ENCODE measurements at places on chromosomes 3 and 15.

DNA sequence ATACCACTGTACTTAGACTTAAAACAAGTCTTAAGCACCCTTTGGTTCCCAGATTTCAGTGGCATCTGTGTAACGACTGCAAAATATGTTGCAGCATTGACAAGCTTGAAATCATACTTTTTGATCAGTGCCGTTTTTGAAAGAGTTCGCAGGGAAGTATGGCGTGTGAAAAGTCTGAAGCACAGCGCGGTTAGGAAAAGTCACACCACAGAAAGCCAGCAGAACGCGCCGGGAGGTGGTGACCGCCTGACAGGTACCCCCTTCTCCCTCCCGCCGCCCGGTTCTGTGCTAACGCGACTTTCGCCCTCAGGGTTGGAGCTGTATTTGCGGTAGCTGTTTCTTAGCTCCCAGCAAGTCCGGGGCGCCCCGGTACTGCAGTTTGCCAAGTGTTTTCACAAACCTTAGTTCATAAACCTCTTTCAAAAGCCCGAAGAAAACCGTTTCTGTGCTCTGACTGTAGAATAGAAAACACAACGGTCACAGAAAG lies 481 bp upstream of the CRYBG3 start:
- H3K4me3 ChIP-seq, result peak overlapping the region; percentile 89
- H3K36me3 ChIP-seq, result no peaks in the 10 kb centered on the region
- peak overlapping the region; percentile 45 for H3K27ac ChIP-seq
- peaks cover 21% of the 10 kb centered on the region for H3K4me1 ChIP-seq

GRCh38 chr15:51046799-51047449 lies 47.8 kb downstream of the TNFAIP8L3 start:
- H3K27me3 ChIP-seq, result no peaks in the 10 kb centered on the region
- H3K4me3 ChIP-seq, result no peak overlapping the region
- H3K36me3 ChIP-seq, result no peaks in the 10 kb centered on the region
- H3K27ac ChIP-seq, result peak overlapping the region; percentile 46

DNA sequence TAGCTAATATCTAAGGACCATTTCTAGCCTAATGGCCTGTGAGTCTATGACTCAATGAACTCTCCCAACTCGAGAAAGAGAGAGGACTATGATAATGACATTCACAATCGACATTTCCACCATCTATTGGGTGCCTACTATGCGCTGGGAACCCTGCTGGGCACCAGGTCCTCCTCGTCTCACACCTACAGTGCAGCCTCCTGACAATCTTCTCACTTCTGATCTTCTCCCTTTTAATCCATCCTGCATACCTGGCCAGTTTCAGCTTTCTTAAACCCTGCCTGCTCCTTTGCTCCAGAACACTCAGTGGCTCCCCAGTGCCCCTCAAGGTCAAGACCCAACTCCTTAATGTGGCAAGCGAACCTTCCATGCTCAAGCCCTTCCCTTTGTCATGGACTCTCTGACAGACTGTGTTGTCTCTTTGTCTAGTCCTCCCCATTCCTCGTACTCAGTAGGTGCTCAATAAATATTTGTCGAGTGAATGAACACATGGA lies 3.5 kb upstream of the SLC6A1 start:
- H3K4me1 ChIP-seq, result no peaks in the 10 kb centered on the region
- H3K36me3 ChIP-seq, result no peaks in the 10 kb centered on the region
- no peak overlapping the region for H3K4me3 ChIP-seq
- no peak for DNase-seq
- no peak overlapping the region for H3K27ac ChIP-seq

DNA sequence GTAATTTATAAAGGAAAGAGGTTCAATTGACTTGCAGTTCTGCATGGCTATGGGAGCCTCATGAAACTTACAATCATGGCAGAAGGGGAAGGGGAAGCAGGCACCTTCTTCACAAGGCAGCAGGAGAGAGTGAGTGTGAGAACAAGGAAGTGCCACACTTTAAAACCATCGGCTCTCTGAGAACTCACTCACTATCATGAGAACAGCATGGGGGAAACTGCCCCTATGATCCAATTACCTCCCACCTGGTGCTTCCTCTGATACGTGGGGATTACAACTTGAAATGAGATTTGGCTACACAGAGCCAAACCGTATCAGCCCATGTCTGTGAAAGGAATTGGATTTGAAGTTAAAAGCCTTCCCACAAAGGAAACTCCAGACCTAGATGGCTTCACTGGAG lies 39.1 kb downstream of the TKT start:
- H3K4me3 ChIP-seq, result no peak overlapping the region
- no peak overlapping the region for H3K27ac ChIP-seq
- no peaks in the 10 kb centered on the region for H3K27me3 ChIP-seq

Measured in hepatocyte (in vitro differentiated cells).